ENCODE measurements at places on chromosomes 7 and 10.

GRCh38 chr10:102118867-102119266, 1.3 kb downstream of the LDB1 start:
- DNase-seq, result peak; percentile 50

DNA sequence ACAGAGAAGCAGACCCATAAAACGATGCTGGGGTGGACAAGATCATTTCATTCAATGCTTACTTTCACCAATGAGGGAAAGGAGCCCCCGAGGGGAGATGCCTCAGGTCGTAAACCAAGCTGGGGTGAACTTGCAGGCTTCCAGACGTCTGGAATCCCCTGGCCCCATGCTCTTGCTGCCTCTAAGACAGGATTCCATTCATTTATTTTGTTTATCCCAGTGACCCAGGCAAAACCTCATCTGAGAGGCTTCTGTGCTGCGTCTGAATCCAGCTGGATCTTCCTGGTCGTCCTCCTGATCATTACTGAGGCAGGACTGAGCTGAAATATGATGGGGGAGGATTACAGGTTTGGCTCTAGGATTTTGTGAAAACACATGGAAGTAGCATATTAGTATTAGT, 182.9 kb downstream of the MYOF start:
- peak; percentile 35 for DNase-seq

- DNase-seq, result no peak
These were observed 1.9 kb upstream of the GAL3ST4 start for GRCh38 chr7:100170101-100170897.

- peak; percentile 79 for DNase-seq
These were observed 1.5 kb upstream of the FAM53B start for GRCh38 chr10:124745673-124746072.

- DNase-seq, result no peak
These were observed 154.4 kb downstream of the VTI1A start for GRCh38 chr10:112601214-112602090.

GRCh38 chr10:132248455-132249225, 59.1 kb downstream of the STK32C start:
- peak; percentile 23 for DNase-seq

DNA sequence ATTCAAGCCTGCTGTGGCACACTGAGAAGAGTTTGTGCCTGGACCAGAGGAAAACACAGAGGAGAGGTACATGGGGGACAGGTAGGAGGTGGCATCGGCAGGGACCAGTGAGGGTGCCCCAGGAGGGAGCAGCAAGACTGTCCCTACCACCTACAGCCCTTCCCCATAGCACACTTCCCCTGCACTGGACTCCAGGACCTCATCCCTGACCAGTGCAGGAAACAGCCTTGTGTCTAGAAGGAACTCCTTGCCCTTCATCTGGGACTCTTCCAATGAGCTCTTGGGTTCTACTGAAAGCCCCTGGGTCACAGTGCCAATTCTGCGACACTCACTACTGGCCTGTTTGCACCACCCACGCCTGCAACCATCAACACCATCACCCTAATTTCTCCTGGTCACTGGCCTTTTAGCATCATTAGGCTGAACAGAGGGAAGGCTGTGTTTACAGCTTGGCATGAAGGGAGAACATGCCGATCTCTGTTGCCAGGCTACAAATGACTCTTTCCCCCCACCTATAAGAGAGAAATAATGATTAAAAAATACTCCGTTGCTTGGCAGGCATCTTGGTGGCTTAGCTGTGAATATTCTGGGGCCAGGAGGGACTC, 371.9 kb upstream of the ZMIZ1 start:
- no peak for DNase-seq

DNA sequence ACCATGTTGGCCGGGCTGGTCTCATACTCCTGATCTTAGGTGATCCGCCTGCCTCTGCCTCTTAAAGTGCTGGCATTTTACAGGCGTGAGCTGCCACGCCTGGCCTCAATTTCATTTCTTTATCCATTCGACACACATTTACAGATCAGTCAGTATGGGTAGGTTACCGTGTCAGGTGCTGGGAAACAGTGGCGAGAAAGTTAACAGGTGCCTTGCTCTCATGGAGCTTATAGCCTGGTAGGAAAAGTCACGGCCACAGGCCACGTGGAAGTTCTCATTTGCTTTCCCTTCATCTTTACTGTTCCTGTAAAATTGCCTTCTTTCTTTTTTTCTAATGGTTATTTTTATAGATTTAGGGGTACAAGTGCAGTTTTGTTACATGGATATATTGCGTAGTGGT, 2.6 kb upstream of the CAMK1D start:
- DNase-seq, result no peak

DNA sequence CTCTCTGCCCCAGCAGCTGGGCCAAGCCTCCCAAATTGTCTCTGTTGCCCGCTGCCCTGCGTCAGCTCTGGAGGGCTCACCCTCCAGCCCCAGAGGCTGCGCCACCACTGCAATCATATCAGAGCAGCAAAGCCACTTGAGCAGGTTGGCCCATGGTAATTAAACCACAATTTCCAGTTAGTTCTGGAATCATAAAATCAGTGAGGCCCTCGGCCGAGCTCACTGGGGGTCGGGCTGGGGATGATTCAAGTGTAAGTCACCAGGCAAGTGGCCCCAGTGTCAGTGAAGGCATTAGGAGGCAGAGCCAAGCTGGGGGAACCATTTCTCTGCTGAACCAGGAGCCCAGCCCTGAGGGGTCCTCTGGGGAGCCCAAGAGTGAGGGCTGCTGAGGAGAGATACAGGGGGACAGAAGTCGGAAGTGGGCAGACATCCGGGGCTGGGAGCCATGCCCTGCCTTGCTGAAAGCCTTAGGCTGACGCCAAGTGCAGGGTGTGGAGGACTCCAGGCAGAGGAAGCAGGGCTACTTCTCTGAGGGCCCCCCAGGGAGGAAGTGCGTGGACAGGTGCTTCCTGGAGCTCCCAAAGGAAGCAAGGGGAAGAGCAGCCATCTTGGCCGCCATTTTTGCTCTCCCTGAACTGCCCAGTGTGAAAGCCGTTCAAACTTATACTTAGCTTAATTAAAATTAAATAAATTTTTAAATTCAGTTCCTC, 29.5 kb upstream of the SLC29A3 start:
- no peak for DNase-seq

DNA sequence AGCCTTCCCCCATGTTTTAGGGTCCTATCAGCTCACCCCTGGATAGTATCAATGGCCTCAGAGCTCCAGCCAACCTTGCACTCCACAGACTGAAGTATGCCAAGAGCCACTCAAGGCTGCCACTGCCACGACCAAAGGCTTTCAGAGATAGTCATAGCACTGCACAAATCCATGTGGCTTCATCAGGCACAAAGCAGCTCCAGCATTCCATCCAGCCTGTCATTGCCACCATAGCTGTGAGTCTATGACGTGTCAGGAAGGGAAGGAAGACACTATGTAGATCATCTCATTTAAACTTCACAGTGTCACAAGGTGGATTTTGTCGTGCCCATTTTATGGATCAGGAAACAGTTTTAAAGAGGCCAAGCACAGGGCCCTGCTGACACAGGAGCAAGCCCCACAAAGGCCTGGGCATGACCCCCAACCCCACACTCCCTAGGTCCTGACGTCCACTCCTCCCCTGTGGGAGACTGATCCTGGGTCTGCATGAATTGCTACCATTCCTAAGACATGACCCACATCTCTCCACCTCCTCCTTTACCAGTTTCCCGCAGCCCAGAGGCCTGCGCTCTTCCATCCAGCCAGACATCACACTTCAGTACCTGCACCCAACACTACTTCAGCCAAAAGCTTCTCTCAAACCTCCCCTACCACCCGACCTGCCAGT, 119.4 kb downstream of the DIP2C start:
- no peak for DNase-seq

DNA sequence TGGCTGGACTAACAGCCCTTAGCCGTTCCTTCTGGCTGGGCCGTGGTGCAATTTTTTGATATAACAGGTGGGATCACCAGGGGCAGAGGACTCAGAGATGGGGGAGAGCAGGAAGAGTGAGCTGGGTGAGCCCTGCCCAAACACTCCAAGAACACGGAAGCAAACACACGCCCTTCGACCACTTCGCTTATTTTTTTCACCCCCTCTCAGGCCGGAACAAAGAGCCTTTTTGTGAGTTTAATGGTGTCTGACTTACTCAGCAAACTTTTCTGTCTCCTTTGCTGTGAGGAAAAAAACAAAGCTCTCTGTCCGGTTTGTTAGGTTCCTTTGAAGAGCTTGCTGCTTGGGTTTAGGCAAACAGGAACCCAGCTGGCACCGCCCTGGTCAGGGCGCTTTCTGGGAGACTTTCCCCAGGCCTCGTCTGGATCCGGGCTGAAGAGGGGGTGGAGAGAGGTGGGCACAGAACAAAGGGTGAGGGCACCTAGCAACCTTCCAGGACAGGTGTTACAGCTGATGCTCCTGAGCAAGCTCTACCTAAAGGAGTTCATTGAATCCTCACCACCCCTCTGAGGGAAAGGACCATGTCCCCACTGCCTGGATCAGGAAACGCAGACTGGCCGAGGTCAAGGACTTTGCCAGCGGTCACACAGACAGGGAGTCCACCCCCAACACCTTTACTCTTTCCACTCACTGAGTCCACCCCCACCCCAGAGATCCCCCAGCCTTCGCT, 23.3 kb downstream of the CALML3 start:
- DNase-seq, result no peak

GRCh38 chr10:129032372-129033313, 434.4 kb upstream of the MGMT start:
- no peak for DNase-seq

DNA sequence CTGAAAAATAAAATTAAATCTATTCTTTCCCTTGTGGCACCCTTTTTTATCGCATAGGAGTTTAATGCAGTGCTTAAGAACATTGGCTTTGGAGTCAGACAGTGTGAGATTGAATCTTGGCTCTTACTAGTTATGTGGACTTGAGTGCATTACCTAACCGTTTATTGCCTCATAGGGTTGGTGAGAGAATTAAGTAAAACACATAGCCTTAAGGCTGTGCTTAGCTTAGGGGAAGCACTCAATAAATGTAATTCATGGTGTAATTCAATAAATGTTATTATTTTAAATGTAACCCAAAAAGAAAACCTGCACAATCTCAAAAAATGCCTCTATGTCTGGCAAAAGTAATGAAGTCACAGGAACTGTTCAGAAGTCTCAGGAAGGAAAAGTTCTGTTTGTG, 2.7 kb downstream of the STK17A start:
- DNase-seq, result peak; percentile 78

GRCh38 chr7:157436076-157436475, 99.3 kb downstream of the DNAJB6 start:
- no peak for DNase-seq

- DNase-seq, result no peak
These were observed 29.6 kb downstream of the NOM1 start for GRCh38 chr7:156979007-156979606.

- no peak for DNase-seq
These were observed 397.1 kb upstream of the POT1 start for GRCh38 chr7:125326666-125327255.

- DNase-seq, result no peak
These were observed 4.1 kb upstream of the VWC2 start for GRCh38 chr7:49769285-49769857.

DNA sequence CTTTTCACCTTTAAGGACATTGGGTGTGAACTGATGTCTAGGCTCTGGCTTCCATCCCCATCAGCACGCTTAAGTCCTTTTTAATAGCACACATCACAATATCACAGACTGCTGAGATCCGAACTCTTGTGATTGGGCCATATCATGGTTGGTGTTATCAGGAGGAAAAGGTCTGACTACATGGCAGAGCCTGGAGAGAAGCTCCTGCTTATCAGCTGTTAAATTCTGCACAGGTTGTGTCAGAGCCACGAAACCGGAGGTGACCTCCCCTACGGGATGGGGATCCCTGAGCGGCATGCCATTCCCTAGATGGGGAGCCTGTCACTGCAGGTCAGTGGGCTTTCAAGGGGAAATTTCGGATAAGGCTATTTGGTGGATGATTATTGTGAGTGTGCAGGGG, 182.4 kb downstream of the INHBA start:
- no peak for DNase-seq

GRCh38 chr7:128037880-128038619, 6.8 kb upstream of the LRRC4 start:
- DNase-seq, result no peak

GRCh38 chr10:36038316-36038955, 396.3 kb upstream of the FZD8 start:
- no peak for DNase-seq

- no peak for DNase-seq
These were observed 76.0 kb downstream of the GRK5 start for GRCh38 chr10:119283387-119283786.

- no peak for DNase-seq
These were observed 514.8 kb downstream of the DNAJB6 start for GRCh38 chr7:157851501-157852067.

GRCh38 chr7:194252-195009, 2.1 kb downstream of the FAM20C start:
- DNase-seq, result peak; percentile 56

- DNase-seq, result no peak
These were observed 107.0 kb upstream of the PALS2 start for GRCh38 chr7:24466168-24466768.

GRCh38 chr7:1312136-1313070, 79.7 kb downstream of the UNCX start:
- no peak for DNase-seq

- DNase-seq, result no peak
These were observed 4.4 kb downstream of the PTPRE start for GRCh38 chr10:127911218-127911866.

- DNase-seq, result no peak
These were observed 31.9 kb upstream of the PWWP2B start for GRCh38 chr10:132365102-132365501.

- no peak for DNase-seq
These were observed 132.9 kb downstream of the ADRA2A start for GRCh38 chr10:111209692-111210091.

- peak; percentile 91 for DNase-seq
These were observed 172.0 kb upstream of the ITGB1 start for GRCh38 chr10:33129996-33130386.

DNA sequence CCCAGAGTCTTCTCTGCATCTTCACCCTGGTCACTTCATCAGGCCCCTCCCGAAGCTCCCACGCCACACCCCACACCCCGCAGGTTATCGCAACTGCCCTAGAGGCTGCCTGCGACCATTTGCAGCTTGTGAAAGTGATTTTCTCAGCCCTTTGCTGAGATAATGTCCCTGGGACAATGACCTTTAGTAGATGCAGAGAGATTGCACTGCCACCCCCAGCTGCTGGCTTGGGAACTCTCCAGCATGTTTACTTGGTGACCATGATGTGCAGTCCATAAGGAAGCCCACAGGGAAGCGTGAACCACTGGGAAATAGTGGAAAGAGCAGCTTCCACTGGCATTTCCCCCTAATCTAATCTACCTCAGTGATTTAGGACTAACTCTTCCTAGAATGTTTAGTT, 97.3 kb downstream of the WNT2 start:
- peak; percentile 94 for DNase-seq
